Panc1 (cell line): ENCODE measurements at places on chromosomes 12 and 14.

DNA sequence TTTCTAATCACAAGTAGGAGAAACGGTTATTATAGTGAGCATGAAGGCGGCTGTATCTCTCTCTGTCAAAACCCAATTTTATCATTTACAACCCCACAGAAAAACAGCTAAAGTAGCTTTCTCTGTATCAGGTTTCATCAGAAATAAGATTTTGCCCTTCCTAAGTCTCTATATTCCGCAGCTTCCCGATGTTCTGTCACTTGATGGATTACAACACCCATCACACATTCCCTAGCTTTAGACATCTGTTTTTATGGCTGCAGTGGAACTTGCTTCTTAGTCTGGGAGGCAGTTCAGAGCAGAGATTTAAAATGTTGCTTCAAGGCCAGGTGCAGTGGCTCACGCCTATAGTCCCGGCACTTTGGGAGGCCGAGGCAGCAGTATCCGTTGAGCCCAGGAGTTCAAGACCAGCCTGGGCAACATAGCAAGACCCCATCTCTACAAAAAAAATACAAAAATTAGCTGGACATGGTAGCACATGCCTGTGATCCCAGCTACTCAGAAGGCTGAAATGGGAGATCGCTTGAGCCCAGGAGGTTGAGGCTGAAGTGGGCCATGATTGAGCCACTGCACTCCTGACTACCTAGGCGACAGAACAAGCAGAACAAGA is 27.6 kb upstream of the FOXN3 start:
- no peak for DNase-seq

DNA sequence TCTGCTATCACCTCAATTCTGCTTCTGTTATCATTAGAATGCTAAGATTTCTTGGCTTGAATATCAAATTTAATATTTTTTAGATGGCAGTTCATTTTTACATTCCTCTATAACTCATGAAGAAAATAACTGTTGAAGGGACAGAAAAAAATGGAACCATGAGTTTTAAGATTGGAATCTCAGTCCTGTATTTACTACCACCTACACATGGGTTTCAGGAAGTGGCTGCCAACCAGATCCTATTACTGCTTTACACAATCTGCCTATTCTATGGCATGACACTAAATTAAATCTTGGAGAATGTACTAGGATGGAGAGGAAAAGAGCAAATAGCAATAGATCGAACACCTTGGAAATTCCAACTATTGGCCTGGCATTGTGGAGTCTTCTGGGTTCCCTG is 140.8 kb downstream of the DUSP6 start:
- no peak for DNase-seq

GRCh38 chr14:102063109-102063807 is 23.6 kb downstream of the HSP90AA1 start:
- peak; percentile 53 for DNase-seq

DNA sequence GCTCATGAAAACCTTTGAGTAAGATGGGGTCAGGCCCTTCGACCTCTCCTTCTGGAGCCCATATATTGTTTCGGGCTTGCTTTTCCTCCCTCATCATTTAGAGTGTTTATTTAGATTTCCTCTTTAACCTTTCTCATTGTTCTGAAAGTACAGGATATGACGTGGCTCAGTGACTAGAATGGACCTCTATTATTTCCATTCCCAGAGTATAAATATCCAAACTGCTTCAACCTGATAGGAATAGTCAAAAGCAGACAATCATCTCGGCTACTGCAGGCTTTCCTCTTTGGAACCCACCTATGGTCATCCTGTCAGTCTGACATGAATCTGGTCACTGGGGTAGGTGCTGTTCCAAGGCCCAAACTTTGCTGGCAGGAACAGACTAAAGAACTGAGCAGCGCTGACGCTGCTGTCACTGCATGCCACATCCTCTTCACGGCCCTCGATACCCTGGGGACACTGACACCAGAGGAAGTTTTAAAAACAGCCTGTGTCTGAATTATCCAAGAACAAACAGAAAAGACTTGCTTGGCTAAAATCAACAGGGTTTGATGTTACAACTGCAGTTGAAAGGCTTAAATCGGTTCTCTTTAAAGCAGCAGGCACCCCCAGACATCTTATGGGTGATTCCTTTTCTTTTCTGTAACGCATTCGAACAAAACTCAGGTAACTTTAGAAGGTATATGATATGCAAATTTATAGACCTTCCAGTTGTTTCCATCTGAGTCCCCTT is 5.0 kb upstream of the DDX47 start:
- DNase-seq: no peak

DNA sequence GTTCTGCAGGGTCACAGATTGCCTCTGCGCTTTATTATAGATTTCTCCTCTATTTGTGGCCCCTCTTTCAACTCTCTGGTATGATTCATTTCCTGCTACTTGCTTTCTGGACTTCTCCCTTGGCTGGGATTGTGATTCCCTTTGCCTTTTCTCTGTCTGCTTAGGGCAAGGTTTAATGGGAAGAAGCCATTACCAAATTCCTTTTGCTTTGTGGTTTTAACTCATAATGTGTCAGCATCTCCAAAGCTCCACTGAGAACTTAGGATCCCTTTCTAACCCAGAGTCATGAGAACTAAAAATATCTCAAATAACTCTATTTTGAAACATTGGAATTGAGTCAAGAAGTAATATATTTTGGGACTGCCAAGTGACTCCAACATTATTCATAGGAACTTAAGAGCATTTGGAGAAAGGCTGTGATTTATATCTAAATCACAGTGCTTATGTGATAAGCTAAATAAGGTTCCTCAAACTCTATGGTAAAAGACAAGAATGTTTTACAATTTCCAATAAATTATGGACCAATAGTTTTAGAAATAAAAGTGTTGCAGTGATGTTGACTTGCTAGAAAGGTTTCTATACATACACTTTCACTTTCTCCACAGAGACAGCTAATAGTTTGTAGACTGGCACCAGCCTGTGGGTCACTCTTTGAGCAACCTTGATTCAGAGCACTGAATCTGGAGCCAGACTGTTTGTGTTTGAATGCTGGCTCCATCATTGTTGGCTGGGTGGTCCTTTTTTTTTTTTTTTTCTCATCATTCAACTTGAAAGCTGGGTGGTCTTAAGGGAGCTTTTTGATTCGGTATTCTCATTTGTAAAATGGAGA is 93.9 kb downstream of the DACT1 start:
- DNase-seq: no peak

DNA sequence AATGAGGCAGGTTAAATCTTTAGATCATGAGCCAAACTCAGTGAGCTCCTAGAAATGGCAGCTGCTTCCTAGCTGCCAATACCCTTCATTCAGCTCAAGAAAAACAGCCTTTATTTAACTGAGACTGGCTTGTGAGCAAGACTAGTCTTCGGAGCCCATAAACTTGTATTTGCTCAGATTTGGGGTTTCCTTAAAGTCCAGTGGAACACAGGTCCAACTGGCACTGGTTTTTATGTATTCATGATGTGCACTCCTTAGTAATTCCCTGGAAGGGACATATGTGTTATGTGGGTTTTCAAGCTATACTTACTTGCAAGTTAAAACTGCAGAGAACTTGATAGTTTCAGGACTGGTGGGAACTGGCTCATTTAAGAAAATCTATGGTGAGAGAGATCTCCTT is 380.1 kb upstream of the TMEM132C start:
- no peak for DNase-seq

- DNase-seq: no peak
Measured at GRCh38 chr14:38999949-39000348, 103.1 kb downstream of the SEC23A start.

DNA sequence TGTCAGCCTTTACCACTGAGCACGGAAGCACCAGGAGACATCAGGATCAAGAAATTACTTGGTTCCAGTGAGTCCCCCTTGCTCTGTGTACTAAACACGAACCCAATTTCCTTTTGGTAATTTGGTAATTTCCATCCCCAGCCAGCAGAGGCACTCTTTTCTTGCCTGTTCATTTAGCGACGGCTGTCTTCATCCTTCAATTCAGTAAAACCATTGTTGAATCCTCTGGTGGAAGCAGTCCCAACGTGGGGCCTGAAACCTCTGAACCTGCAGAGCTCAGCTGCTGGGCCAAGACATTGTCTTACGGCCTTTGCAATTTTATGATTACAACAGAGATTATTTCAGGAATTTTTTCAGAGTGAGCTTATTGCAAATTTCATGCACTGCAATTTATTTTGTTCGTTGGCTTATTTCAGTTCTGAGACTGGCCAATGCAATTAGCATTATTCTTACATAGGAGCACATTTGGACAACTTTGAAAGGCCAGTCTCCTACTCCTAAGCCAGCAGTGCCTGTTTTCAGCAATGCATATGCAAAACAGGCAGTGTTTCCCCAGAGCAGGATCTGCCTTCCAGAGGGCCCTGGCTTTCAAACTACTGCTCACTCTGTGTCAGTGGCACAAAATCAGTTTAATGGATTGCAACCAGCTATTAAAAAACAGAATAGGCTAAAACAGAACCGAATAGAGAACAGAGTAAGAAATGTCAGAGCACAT is 372.9 kb upstream of the TMEM132C start:
- DNase-seq: no peak

GRCh38 chr14:81980601-81981306 is 447.1 kb upstream of the SEL1L start:
- DNase-seq: no peak
